ENCODE measurements at places on chromosomes 6 and 20. TPM values are rescaled to one million over a fixed set of nuclear protein-coding genes. Genes with fewer than 3 reads are reported as not detected.

Gene TSBP1
- total RNA-seq: not detected

Gene ZNFX1
- total RNA-seq: 14.0 TPM

Gene NKAIN4
- total RNA-seq: 14.2 TPM

GRCh38 chr6:93238632-93239031, 180.7 kb downstream of the EPHA7 start:
- no peak for DNase-seq

GRCh38 chr6:136640132-136640915, 90.1 kb upstream of the MAP7 start:
- no peak for DNase-seq

- no peak for DNase-seq
Observed at GRCh38 chr20:46931699-46932098, 37.1 kb downstream of the EYA2 start.

DNA sequence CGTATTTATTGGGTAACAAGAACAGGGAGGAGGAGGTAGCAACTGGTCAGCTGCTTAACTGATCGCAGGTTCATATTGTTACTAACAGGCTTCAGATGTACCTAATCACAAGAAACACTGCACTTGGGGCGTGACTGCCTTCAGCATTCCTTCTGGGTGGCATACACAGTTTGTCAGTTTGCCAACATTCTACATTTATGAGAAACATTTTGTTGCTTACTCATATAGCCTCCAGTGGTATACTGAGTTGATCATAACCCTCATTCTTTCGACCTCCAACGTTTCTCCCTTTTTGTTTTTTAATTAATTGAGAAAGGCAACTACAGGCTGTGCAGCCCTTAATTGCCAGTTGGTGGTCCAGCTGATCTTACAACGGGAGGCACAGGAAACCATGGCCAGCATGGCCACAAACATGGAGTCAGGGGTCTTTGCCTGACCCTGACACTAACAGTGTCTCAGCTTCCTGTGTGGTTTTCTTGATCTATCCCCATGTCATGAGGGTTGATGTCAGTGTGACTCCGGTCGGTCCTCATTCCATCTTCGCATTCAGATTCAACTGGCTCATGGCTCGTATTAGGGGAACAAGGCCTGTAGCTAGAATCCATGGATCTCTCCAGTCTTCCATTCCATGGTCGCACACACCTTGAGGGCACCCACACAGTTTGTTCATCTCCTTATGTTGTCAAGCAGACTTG, 9.4 kb downstream of the EPB41L2 start:
- DNase-seq: no peak

- peak; percentile 88 for DNase-seq
Observed at GRCh38 chr6:7974938-7975763, 64.6 kb upstream of the TXNDC5 start.

DNA sequence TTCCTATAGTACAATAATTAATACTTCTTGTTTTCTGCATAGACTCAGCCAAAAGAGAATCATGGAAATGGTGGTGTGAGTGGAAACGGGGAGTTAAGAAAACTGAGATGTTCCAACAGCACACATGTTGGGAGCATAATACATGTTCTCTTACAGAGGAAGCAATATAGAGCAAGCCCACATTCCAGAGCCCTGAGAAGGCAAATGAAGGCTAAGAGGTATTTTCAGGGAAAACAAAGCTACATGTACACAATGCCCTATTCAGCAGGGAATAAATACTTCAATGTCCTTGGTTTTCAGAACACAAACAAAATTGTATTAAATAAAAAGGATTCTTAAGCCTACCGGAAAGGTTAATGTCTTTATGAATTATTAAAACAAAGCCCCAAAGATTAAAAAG, 35.1 kb upstream of the SMIM8 start:
- DNase-seq: no peak

DNA sequence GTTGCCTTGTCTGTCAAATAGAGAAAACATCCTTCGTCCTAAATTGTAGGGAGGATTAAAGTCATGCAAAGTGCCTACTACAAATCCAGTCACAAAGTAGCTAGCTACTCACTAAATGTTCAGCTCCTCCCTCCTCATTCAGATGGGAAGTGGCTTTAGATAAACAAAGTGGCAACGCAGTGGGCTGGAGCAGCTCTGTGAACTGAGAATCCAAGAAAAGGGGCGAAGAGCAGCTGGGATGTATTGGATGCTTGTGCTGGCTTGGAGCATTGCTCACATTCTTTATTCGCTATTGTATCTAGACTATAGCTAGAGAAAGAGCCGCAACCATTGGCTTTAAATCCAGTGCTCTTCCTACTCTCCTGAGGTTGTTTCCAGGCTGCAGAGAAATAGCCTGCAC, 10.3 kb downstream of the MOG start:
- DNase-seq: no peak
